ENCODE measurements at places on chromosomes 5 and 9.

DNA sequence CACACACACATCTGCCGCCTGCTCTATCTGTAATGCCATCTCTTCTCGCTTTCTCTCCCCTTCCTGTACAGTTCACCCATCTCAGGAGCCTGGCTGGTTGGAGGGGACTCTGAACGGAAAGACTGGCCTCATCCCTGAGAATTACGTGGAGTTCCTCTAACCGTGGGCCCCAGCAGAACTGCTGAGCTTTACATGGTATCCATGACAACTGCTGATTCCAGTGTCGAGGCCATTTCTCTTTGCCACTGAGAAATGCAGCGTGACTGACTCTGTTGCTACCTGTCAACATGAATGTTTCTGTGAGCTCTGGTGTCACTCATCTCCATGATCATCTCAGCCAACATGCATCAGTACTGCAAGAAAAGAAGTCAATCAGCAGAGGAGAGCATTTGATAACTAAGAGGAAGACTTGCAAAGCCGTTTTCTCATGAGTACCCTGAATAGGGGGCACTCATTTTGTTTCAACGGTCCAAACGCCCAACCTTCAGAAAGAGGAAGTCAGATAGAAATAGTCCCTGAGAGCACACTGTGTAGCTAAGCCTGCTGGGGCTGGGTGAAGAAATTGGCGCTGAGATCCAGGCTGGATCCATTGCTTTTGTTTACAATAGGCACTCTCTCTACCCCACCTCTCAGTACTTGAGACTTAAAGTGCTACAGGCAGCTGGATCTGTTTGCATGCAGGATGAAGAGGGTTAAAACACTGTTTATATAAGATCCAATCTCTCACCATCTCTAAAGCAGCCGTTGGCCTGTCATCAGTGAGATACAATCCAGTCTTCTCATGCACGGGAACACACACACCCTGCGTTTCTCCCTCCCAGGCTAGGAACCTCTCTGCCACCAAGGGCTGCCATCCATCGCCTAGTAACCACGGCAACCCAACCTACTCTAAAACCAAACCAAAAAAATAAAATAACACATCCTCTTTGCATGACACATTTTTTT, 180.9 kb downstream of the NR3C1 start:
- DNase-seq, result peak; percentile 46

- no peak for DNase-seq
Measured at GRCh38 chr9:114416290-114416689, 28.5 kb upstream of the AKNA start.

GRCh38 chr5:176594554-176594953, 15.4 kb downstream of the GPRIN1 start:
- no peak for DNase-seq

DNA sequence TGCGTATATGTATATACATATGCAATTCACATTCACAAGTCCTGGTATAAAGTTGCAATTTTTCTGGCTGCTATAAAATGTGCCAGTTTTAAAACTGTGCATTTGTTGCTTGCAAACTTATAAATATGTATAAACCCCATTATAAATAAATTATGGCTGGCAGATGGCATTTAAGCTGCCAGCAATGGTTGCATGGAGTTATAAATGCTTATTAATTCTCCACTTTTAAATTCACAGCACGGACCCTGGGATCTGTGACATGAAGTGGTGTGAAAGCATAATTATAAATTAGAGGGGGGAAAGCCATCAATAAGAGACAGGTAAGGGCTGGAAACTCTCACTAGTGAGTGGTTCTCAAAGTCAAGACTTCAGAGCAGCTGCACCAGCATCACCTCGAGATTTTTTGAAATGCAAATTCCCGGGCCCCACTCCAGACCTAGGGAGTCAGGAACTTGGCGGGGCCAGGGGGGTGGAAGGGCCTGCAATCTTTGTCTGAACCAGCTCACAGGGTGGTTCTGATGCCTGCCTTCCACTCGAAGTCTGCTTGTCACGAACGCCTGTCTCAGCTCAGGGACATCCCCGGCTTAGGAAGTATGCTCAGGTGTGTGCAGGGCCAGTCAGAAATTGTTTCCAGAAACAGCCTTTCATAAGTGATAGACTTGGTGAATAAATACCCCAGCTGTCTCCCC, 16.9 kb downstream of the S1PR3 start:
- no peak for DNase-seq

GRCh38 chr5:92703976-92704375, 877.0 kb downstream of the NR2F1-AS1 start:
- DNase-seq, result no peak

- DNase-seq, result no peak
Measured at GRCh38 chr9:110745676-110746075, 77.1 kb downstream of the MUSK start.

DNA sequence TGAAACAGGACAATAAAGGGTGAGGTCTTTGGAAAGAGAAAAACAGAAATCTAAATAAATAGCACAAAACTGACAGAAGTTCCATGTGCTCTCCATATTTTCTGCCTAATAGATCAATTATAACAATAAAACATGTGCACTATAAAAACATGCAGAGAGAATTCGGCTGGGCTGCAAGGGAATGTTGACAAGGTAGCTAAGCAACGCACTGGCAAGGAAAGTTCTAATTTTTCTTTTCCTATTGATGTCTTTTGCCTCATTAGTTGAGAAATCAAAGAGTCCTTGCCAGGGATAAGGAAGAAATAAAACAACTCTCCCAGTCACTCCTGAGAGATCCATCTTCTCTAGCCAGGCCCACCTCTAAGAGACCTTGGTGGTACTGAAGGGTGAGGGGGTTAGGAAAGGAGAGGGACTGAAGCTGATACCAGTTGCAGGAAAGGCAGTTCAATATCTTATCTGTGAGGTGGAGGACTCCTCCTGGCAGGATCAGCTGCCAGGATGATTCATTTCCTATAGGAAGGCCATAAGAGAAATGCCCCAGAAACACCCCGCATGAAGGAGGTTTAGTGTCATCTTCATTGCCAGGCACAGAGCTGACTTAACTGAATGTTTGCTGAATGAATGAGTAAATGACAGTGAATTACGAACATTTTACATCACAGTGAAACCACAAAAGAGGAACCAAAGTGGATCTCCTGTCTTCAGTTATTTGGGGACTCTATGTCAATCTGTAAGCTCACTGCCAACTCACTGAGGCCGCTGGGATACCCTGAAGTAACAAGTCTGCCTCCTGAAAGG, 63.7 kb upstream of the IFNK start:
- DNase-seq, result no peak

DNA sequence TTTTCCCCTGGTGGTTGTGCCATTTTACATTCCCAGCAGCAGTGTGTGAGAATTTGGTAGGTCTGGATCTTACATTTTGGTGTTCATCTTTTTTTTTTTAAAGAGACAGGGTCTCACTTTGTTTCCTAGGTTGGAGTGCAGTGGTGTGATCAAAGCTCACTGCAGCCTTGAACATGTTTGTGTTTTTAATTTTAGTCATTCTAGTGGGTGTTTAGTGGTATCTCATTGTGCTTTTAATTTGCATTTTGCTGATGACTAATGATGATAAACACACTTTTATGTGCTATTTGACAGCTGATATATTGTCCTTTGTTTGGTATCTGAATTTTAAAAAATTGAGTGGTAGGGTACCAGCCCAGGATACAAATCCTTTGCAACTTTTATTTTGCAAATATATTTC, 53.4 kb upstream of the POMT1 start:
- no peak for DNase-seq

DNA sequence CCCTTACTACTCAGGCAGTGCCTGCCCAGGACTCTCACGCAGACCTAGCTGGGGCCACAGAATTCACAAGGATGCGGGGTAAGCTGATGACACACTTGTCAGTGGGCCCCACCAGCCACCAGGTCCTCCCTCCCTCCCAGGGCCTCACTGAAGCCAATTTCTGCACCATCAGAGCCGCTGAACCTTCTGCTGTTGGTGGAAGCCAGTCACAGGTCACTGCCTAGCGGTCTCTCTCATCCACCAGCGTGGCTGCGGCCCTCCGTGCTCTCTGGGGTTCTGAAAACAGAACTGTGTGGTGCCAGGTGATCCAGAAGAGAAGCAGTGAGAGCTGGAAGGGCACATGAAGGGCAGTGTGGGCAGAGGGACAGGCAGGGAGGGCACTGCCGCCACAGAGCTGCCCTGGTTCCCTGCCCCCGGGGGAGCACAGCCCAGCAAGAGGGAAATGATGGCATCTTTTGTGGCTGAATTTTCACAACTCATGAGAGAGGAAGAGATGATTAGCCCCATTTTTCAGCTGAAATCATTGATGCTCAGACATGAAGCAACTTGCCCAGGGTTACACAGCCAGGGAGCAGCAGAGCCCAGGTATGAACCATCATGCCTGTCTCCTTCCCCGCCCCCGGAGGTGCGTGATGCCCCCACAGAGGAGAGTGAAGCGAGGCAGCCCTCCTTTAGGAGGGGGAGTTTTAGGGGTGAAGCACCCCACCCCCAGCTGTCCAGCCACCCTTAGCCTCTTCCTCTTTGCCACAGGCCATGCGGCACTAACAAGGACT, 41.4 kb upstream of the CPLX2 start:
- DNase-seq, result no peak

GRCh38 chr5:110203661-110204060, 513.9 kb downstream of the MAN2A1 start:
- no peak for DNase-seq

GRCh38 chr9:94183240-94183999, 75.7 kb upstream of the ZNF169 start:
- no peak for DNase-seq

DNA sequence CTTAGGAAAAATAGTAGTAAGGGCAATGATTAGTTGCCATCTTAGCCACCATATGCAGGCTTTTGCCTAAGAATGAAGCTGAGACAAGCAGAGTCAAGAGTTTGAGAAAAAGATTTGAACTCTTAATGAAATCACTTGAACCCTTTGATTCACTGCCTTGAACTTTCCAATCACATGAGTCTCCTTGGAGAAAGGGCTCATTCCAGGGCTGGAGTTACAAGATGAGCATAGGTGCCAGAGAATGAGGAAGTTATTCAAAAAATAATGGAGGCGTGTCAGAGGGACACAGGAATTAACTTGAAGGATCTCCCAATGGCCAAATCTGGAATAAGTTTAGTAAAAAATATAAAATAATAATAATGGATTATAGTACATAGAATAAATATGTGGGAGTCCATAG, 35.3 kb downstream of the MAT2B start:
- no peak for DNase-seq

DNA sequence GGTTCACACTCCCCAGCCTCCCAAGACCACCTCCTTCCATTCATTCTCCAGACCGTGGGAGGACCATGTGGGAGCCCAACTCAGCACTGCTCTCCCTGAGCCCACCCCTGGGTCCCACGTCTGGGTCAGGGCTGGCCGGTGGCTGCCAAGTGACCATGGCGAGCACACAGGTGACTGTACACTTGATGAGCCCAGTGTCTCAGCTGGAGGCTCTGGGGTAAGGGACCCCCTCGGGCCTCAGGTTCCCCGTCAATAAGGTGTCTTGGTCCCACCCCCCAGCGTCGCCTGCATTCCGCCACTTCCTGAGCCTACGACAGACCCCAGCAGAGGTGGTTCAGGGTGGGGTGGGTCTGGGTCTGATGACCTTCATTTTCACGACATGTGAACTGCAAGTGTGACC, 38.8 kb downstream of the HK3 start:
- no peak for DNase-seq

- DNase-seq, result no peak
Measured at GRCh38 chr5:935510-936084, 42.9 kb downstream of the TRIP13 start.
